M059J (cell line): ENCODE measurements at places on chromosomes 13 and 19.

GRCh38 chr13:30963791-30964190 lies 31.3 kb downstream of the TEX26 start:
- DNase-seq = no peak

DNA sequence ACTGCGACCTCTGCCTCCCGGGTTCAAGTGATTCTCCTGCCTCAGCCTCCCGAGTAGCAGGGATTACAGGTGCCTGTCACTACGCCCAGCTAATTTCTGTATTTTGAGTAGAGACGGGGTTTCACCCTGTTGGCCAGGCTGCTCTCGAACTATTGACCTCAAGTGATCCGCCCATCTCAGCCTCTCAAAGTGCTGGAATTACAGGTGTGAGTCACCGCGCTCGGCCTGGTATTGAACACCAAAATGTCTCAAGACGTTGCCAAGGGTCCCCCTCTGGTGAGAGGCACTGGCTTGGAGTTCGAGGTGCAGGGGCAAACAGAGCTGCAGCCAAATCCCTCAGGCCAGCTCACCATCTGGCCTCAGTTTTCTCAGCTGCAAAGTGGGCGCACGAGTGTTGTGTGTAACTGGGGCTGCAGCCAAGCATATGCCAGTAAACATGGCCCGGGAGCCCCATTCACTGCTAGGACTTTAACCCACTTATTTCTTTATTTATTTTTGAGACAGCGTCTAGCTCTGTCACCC lies 8.0 kb downstream of the TJP3 start:
- peak; percentile 39 for DNase-seq

DNA sequence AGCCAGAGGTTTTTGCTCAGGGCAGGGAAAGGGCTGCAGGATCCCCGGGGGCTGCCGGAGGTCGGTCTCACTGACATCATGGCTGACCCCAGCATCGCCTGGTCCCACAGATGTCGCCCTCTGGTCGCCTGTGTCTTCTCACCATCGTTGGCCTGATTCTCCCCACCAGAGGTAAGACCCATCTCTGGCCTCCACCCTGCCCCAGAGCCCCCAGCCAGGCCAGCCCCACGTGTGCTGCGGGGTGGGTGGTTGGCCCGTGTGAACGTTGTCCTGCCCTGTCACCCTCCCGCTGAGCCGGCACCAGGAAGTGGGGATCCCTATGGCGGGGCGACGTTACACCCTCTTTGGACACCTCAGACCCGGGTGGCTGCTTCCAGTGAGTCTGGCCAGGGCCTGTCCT lies 906 bp downstream of the FXYD5 start:
- DNase-seq = no peak

DNA sequence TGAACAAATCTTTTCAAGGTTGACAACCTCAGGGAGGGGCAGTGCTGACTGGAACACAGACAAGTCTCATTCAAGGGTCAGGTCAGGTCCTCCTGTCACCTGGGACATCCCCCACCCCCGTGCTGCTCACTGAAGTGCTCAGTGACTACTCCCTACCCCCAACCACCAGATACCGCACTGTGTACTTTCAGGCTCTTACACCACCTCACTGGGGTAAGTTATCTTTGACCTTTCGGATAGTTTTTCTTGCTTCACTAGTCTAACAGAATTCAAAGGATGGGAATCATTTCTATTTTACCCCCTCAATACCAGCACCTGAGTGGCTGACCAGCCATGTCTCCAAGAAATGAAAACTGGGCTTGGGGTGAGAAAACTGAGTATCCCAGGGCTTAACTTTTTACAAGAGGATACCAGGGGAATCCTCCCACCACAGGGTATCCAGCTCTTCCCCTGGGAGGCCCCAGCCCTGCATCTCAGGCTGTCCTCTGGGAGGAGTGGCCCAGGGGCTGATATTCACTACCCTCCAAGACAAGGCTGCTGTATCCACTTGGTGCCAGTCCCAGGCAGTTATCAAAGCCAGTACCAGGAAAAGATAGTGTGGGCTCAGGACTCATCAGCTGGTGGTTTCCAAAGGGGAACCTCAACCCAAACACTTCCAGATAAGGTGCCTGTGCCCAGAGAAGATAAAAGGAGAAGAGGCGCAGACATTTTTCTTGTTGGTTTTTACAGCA lies 2.1 kb downstream of the ZNF563 start:
- DNase-seq = no peak

DNA sequence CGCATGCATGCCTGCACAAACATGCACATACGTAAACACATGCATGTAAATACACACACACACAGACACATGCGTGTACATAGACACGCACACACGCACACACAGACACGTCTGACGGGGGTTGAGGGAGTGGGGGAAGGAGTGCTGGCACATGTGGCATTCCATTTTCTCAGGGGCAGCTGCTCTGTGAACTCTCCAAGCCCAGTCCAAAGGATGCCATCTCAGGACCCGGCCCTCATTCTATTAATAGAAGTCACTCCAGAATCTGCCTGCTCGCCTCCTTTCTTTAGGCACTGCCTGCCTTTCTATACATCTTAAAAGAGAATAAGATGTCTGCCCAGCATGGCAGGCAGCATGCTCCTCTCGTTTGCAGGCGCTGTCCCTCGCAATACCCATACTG lies 5.3 kb downstream of the ARHGEF7 start:
- no peak for DNase-seq

GRCh38 chr19:5524081-5524480 lies 43.7 kb downstream of the TINCR start:
- no peak for DNase-seq

DNA sequence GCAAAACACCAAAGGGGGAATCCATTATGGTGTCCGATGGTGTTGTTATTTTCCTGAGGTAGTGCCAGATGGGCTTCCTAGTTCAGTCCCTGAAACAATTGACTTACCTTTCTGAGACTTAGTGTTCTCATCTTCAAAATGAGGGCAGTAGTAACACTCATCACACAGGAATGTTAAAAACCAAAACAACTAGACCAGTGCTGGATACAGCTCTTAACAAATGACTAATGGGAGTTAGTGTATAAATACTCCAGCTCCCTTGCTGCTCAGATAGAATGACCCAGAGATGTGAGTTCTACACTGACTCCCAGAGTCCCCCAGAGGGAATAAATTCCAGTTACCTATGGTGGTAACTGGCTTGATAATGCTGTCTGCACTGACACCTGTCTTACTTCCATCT lies 49.9 kb downstream of the MBD3L2B start:
- peak; percentile 68 for DNase-seq

- peak; percentile 22 for DNase-seq
These were observed 492 bp downstream of the TMEM147 start for GRCh38 chr19:35545855-35546381.
